ENCODE measurements at places on chromosomes 7 and 10.

DNA sequence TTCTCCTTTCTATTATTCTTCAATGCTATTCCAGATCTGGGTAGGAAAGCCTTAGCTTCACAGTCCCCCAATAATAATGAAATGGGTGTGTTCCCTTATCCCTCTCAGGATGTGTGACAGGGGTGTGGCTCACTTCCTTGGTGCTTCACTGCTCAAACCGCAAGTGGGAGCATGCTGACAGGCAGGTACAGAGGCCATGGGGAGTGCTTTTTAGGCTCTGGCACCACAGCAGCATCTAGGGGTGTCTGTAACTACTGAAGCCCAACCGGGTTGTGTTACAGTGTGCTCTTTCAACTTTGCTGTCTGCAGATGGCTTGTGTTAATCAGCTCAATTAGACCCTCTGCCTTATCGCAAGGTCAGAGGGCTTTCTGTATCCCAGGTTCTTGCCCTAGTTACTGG lies 79.4 kb upstream of the CYP2C9 start:
- DNase-seq, result no peak

DNA sequence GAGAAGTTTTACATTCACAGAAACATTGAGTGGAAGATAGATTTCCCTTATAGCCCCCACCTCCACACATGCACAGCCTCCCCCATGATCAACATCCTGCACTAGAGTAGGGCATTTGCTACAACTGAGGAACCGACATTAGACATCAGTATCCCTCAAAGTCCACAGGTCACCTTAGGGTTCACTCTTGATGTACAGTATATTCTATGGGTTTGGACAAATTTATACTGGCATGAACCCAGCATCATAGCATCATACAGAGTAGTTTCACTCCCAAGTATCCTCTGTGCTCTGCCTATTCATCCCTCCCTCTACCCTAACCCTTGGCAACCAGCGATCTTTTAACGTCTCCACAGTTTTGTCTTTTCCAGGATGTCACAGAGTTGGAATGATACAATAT lies 64.4 kb downstream of the VSTM4 start:
- no peak for DNase-seq

DNA sequence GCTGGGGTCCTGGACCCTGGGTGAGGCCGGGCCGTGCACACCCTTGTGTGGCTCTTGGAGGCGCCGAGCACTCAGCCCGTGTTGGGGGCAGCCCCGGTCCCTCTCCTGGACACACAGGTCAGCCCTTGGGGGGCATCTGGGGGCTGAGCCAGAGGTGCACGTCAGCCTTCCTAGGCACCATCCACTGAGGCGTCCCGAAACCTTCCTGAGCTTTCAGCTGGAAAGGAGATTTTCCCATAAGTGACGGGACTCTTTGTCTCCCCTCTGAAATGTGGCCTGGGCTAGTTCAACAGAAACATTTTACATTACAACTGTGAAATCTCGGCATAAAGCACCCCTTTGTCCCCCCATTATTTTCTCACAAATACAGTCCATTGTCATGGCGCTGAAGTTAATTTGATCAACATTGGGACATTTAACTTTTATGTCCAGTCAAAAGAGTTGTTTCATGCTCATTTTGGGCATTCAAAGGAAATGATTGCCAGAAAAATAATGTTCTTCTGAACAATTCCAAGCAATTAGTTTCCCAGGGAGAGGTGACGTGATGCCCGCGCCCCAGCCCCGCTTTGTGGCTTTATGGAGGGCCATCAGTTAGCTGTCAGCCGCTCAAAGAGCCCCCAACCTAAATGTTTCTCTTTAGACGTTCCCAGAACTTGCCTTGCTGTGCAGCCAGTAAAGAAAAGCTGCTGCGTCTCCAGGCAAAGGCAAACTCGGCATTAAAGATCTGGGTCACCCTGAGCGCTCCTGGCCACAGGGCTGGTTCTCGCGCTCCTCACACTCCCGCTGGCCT lies 70.8 kb downstream of the NKX6-2 start:
- no peak for DNase-seq

DNA sequence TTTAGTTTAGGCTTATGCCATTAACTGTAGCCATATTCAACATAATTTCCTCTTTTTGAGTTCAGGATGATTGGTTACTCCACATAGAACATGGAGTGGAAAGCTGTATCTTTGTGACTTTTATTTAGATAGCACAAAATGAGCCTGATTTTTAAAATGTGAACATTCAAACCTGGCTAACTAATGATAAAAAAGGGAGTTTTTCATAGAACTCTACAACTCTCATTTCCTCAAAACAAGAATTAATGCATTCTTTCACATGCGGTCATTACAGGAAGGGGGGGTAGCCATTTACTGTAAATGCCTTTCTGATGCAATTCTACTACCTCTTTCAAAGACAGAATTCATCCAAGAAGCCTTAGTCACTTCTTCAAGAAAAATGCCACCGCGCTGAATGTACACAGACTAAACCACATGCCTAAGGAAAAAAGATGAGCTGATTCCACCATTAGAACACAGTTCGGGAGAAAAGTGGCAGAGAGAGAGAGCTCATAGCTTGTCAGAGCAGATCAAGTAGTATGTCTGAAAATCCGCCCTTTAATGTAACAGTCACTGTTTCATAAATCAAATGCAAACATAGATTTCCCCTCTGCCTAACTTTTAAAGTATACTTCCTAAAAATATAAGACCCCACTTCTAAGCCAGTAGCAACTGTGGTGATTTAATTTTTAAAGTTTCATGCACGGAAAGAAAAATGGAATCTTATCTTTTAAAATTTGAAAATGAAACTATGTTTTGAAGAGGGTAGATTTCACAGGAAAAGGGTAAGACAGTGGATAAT lies 226.4 kb upstream of the KLF14 start:
- no peak for DNase-seq
